ENCODE measurements at places on chromosomes 4 and X. TPM values are rescaled to one million over a fixed set of nuclear protein-coding genes. Genes with fewer than 3 reads are reported as not detected.

TCEAL9 gene
- polyA plus RNA-seq = 0.25 TPM

PRKG2 gene
- polyA plus RNA-seq = 0.61 TPM

RAI2 gene
- not detected for polyA plus RNA-seq

CXorf66 gene
- polyA plus RNA-seq = not detected

AP1S2 gene
- 32.0 TPM for polyA plus RNA-seq

LRIT3 gene
- 0.21 TPM for polyA plus RNA-seq

SLC2A9 gene
- polyA plus RNA-seq = 0.88 TPM

HPRT1 gene
- 6.6 TPM for polyA plus RNA-seq

RPS6KA6 gene
- 0.20 TPM for polyA plus RNA-seq

ADH1A gene
- polyA plus RNA-seq = not detected

CAPN6 gene
- polyA plus RNA-seq = not detected

NDST3 gene
- polyA plus RNA-seq = not detected

GRK4 gene
- polyA plus RNA-seq = 0.92 TPM

DGKK gene
- 0.01 TPM for polyA plus RNA-seq

CCNG2 gene
- 39.9 TPM for polyA plus RNA-seq

BEND2 gene
- polyA plus RNA-seq = not detected

PGAM4 gene
- not detected for polyA plus RNA-seq

PPEF2 gene
- polyA plus RNA-seq = 0.32 TPM

CT83 gene
- polyA plus RNA-seq = not detected

TRAM1L1 gene
- not detected for polyA plus RNA-seq

F11 gene
- 0.06 TPM for polyA plus RNA-seq

NALF2 gene
- not detected for polyA plus RNA-seq

CENPVL2 gene
- polyA plus RNA-seq = 0.07 TPM

FGB gene
- not detected for polyA plus RNA-seq

KLKB1 gene
- polyA plus RNA-seq = 1.0 TPM

PNMA6F gene
- not detected for polyA plus RNA-seq

ATP5ME gene
- polyA plus RNA-seq = 80.6 TPM

PRDX4 gene
- polyA plus RNA-seq = 10.3 TPM

FHIP1A gene
- 0.04 TPM for polyA plus RNA-seq

JCHAIN gene
- 441 TPM for polyA plus RNA-seq

ARHGEF6 gene
- 29.6 TPM for polyA plus RNA-seq

AMBN gene
- polyA plus RNA-seq = not detected

CTSO gene
- 7.7 TPM for polyA plus RNA-seq

ADH1B gene
- polyA plus RNA-seq = not detected

CLDN2 gene
- polyA plus RNA-seq = not detected

HGFAC gene
- polyA plus RNA-seq = not detected

PCSK1N gene
- not detected for polyA plus RNA-seq

ITGB1BP2 gene
- 2.2 TPM for polyA plus RNA-seq

ADH5 gene
- 32.7 TPM for polyA plus RNA-seq
